ENCODE measurements at places on chromosomes 4 and X.
A peak's percentile ranks its signal among the peaks of the same experiment; 100 is the strongest.

GRCh38 chr4:18185491-18185890 lies 163.9 kb upstream of the LCORL start:
- no peak for DNase-seq

DNA sequence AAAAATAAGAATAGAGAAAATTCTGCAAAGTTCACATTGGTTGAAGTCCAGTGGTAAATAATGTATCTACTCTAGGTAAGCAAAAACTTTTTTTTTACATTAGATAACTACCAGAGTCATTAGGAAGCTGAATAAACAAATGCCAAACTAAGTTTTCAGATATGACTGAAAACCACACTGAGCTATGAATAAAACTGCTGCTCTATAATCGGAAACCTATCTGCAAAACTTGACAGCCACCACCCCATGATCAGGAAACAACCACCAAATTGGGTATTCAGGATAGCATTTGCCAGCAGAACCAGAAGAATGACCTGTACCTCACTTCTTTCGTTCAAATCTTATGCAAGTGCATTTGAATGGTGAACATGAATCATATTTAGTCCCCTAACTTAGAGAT lies 173.0 kb upstream of the TET2 start:
- no peak for DNase-seq

DNA sequence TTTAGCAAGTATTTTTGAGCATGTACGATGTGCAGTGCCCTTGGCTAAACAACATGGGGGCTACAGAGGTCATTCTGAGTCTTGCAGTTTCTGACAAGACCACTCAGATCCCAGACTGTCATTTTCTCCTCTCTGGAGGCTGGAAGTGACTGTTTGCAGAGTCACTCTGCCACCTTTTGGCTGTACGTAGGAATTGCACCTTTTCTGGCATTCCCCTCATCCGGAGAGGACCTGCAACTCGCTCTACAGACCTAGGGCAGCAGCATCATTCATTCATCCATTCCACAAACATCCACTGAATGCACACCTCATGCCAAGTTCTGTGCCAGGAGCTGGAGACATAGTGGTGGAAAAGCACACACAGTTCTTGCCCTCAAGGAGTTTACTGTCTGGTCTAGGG lies 160.4 kb upstream of the GPR101 start:
- peak; percentile 56 for DNase-seq

GRCh38 chrX:33109858-33110257 lies 101.5 kb downstream of the DMD start:
- no peak for DNase-seq

- DNase-seq, result peak; percentile 46
These were observed 292.0 kb downstream of the CCSER1 start for GRCh38 chr4:90419124-90419711.

GRCh38 chr4:4945829-4946228 lies 73.4 kb downstream of the CYTL1 start:
- DNase-seq, result no peak
